ENCODE measurements at places on chromosomes 16 and 17. TPM values are rescaled to one million over a fixed set of nuclear protein-coding genes. Genes with fewer than 3 reads are reported as not detected.
A peak's percentile ranks its signal among the peaks of the same experiment; 100 is the strongest.

DNA sequence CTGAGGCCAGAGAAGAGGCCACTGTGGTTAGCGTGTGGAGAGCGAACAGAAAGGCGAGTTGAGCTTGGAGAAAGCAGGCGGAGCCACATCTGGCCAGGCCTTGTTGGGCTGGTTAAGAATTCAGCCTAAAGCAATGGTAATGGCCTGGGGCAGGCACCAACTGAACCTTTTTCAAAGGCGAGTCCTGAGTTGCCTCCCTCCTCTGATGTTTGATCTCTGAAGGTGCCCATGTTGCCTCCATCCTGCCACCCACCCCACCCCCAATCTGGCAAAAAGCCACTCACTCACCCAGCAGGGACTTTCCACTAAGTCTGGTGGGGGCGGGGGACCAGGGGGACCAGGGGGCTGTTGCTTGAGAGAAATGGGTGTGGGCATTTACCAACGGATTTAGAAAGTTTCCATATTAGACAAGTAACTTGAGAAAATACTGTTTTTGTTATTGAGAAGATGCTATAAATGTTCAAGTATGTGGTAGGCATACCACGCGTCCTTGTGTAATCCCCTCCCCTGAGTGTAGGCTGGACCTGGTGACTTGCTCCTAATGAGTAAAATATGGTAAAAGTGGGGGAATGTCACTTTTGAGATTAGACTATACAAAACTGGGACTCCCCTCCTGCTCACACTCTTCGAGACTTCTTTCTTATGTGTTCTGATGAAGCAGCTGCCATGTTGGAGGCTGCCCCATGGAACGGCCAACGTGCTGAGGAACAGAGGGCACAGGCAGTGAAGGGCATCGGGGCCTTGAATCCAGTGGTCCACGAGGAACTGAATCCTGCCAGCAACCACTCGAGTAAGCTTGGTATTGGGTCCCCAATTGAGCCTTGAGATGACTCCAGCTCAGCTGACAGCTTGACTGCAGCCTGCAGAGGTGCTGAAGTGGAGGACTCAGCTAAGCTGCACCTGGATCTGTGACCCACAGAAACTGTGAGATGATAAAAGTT lies 29.9 kb upstream of the TNS4 start:
- peak; percentile 70 for DNase-seq

ATP6V0A1 gene
- total RNA-seq: 139 TPM

KCNH6 gene
- total RNA-seq: not detected

GRCh38 chr16:66266436-66267291 lies 99.8 kb upstream of the CDH5 start:
- peak; percentile 92 for DNase-seq
